AG04449 (cell line): ENCODE measurements at places on chromosomes 4 and X.

DNA sequence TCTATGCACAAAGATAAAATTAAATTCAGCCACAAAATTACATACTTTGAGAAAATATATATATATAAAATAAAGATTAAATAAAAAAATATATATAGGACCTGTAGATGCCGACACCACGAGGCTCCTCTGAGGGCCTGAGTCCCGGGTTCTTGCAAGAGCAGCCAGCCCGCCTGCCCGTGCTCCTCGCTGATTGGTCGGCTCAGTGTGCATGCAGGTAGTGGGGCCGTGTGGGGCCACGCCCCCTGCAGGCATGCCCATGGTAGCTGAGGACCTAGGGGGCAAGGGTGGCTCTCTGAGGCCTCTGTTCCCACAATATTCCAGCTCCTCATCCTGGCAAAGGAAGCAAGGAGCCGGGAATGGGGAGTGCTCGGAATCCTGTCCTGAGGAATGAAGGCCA lies 80.5 kb upstream of the AMELX start:
- DNase-seq, result no peak

- DNase-seq, result no peak
Observed at GRCh38 chr4:140865253-140866217, 109.3 kb upstream of the TBC1D9 start.

DNA sequence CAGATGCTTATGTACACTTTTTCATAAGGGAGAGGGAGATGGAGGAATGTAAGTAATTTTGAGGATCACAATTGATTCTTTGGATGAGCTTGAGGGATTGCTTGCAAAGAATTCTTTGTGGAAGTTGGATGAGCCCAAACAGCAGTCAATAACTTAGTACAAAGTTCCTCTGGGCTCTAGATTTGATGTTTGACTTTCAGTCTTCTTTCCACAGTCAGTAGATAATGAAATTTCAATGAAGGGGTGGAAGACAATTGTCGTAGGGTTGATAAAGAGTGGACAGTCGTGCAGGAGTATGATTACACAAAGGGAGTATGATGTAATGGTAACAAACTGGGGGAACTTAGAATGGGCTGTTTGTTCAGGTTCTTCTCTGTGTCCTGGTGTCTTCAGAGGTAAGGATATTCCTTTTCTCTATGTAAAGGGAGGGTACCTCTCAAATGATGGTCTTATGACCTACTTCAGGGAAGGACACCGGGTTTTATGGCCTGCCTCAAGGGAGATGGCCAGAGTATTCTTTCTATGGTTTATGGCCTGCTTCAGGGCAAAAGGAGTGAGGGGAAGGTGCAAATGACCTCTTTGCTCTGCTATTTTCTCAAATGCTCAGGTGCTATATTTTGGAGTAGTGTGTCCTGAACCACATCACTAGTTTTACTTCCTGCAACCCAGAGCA lies 1.7 kb upstream of the ABRAXAS1 start:
- DNase-seq, result no peak

GRCh38 chr4:175308236-175308635 lies 390.1 kb downstream of the ADAM29 start:
- DNase-seq, result no peak

- no peak for DNase-seq
Observed at GRCh38 chr4:123298261-123298660, 98.3 kb upstream of the SPRY1 start.

GRCh38 chr4:25109511-25109910 lies 50.7 kb downstream of the SEPSECS start:
- DNase-seq, result no peak

DNA sequence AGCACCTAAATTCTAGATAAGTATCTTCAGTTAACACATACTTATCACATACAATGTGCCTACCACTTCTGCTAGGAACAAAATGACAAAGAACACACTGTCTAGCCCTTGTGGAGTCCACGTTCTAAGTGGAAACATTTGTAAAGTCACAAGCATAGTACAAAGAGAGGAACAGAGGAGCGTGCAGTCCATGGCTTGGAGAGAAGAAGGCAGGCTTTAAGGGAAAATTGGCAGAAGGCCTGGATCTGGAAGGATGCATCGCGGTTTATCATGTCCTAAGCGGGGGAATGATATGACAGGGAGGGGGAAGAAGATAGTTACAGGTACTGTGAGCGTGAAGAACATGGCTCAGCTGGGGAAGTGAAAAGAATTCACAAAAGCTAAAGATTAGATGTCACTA lies 218.0 kb downstream of the PRDM5 start:
- no peak for DNase-seq

GRCh38 chr4:39699687-39700409 lies 1.9 kb downstream of the UBE2K start:
- no peak for DNase-seq

DNA sequence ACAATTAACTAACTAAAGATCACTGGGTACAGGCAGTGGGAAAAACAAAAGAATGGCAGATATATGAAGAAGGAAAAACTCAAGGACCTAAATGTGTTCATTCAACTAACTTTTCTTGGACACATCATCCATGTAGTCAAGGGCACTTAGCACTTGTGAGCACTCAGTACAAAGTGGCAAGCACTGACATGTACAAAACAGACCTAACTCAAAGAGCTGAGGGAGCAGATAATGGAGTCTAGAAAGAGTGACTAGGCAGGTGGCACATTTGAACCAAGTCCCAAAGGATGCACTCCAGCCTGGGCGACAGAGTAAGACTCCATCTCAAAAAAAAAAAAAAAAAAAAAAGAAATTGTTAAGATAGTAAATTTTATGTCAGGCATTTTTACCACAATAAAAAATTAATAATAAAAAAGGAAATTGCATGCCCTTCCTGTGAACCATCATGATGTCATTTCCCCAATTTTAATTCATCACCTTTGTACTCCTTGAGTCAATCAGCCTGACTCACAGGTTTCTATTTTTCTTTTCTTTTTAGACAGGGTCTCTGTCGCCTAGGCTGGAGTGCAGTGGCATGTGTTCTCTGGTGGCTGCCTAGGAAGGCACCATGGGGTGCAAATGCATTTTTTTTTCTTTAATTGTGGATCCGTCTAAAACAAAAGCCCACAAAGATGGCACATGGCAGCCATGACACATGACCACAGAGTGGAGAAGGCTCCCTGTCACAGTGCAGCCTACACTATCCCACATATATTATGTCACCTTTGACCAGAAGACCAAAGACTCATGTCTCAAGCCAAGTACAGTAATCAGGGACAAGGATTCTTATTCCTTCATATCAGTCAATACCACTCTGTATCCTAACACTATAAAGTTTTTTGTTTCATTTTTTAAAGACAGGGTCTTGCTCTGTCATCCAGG lies 91.9 kb downstream of the CHST7 start:
- no peak for DNase-seq

- DNase-seq, result no peak
Observed at GRCh38 chrX:134613396-134613795, 44.9 kb downstream of the PLAC1 start.

- no peak for DNase-seq
Observed at GRCh38 chr4:128130621-128131020, 69.5 kb downstream of the LARP1B start.

DNA sequence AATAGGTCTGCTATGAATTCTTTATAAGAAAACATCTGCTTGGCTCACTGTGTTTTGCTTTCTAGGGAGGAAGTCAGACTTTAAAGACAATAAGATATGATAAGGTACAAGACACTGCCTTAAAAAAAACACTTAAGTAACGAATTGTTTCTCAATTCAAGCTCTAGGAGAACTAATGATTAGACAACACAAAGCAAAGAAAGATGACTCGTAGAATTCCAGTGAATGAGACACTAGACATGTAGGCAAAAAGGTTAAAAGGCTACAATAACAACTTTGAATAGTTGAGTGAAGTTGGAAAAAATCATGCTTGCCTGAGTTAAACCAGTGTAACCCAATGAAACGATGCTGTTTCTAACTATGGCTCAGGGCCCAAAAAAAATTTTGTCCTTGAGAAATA lies 344.4 kb upstream of the ACTRT1 start:
- DNase-seq, result no peak

DNA sequence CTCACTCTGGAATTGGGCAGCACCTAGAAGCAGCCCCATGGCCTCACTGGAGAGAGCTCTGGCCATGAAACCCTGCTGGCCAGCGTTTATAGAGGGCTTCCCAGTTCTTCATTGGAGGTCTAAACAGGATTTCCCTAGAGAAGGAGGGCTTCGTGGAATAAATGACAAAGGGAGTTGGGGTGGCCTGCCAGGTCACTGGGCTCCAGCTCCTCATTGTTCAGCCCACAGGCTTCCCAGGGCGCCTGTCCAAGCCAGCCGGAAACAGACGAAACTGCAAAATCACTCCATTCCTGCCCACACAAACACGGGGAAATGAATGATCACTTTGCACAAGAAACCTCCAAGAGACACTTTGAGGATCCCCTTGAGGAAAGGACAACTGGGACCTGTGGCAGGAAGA lies 189.7 kb downstream of the TSPAN5 start:
- no peak for DNase-seq

DNA sequence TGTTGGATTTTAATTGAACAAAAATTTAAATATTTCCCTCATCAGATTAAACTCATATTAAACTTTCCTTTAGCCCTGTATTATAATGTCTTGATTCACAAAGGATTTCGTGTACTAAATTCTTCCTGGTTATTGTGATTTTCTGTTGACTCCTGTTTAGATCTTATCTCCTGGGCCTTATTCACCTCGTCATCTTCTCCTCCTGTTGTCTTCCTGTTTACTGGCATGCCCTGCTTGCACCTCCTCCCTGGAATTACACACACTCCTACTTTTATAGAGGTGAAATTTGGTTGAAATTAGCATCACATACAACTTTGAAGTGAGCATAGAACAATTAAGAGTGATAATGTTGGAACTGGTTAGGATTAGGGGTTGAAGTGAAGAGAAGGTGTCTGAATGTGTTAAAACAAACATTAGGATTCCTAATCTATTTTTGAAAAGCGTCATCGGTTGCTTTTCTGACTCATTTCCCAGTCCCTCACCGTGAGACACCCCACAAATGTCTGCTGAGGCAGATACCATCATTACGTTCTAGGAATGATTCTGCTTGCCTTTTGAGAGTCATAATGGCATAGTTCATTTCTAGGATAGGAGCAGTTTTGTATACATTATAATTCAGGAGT lies 32.5 kb downstream of the TLL1 start:
- DNase-seq, result no peak

DNA sequence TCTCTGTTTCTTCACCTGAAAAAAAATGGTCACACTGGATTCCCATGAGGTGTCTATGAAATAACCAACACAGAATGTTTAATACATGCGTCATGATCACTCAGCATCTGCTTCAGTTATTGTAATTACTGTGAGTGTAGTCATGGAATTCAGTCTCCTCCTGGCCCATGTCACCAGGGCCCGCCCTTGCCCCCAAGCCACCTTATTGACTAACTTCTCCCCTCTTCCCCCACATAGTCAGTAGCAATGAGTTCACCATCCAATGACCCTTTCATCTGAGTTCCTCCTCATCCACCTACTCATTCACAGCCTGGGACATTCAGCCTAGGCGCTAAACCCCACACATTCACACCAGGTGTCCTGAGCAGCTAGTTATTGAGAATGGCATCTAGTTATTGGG lies 15.6 kb downstream of the PNMA6F start:
- DNase-seq, result no peak

- DNase-seq, result no peak
Observed at GRCh38 chrX:88560673-88561330, 186.2 kb upstream of the CPXCR1 start.

- DNase-seq, result no peak
Observed at GRCh38 chr4:140052050-140052449, 101.9 kb downstream of the MAML3 start.

- DNase-seq, result no peak
Observed at GRCh38 chr4:150569998-150570535, 11.9 kb upstream of the MAB21L2 start.

DNA sequence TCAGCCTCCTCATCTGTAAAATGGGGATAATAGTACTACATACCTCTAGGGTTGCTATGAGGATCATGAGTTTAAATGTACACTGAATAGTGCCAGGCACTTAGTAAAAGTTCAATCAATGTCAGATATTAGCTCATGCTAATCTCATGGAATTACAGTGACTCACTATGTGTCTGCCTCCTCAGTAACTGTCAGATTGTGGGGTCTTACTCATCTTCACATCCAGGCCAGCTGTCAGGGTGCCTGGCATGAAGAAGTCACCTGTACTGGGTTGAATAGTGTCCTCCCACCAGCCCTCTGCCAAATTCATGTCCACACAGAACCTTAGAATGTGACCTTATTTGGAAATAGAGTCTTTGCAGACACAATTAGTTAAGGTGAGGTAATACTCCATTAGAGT lies 54.3 kb upstream of the STIM2 start:
- DNase-seq, result no peak

DNA sequence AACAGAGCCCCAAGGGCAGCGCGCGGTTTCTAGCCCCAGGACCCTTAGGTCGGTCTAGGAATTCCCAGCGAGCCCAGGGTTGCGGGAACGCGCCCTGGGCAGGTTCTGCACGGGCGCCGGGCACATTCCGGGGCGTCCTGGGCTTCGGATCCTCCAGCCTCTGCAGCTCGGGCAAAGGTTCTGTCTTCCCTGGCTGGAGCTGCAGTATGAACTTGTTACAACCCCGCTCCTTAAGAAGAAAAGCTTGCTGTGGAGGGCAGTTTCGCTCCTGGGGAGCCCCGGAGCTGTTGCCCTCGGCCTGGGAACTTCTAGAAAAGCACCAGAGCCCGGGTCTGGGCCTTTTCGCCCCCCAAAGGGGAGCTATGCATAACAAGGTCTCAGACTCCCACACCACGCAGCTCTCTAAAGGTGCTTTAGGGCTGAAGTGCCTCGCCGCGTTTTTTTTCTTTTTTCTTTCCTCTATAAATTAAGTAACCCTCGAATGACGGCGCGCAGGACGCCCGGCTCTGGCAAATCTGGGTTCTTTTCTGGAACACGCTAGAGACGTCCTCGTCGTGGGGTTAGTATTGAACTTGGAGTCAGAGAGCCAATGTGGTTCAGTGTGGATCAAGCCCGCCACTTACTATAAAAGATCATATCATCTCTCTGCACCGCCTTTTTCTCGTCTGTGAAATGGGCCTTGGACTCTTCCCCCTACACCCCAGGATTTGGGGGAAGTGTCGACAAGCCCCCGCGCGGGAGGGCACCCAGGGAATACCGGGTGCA lies 5.7 kb downstream of the MSX1 start:
- no peak for DNase-seq

GRCh38 chrX:150408007-150408406 lies 44.9 kb downstream of the MAMLD1 start:
- no peak for DNase-seq

- DNase-seq, result no peak
Observed at GRCh38 chr4:80008971-80009370, 64.1 kb downstream of the ANTXR2 start.

- no peak for DNase-seq
Observed at GRCh38 chr4:31058656-31059055, 338.5 kb downstream of the PCDH7 start.
